Cerebellar cortex (tissue), 1 donor: ENCODE measurements at places on chromosomes 5 and 9.

DNA sequence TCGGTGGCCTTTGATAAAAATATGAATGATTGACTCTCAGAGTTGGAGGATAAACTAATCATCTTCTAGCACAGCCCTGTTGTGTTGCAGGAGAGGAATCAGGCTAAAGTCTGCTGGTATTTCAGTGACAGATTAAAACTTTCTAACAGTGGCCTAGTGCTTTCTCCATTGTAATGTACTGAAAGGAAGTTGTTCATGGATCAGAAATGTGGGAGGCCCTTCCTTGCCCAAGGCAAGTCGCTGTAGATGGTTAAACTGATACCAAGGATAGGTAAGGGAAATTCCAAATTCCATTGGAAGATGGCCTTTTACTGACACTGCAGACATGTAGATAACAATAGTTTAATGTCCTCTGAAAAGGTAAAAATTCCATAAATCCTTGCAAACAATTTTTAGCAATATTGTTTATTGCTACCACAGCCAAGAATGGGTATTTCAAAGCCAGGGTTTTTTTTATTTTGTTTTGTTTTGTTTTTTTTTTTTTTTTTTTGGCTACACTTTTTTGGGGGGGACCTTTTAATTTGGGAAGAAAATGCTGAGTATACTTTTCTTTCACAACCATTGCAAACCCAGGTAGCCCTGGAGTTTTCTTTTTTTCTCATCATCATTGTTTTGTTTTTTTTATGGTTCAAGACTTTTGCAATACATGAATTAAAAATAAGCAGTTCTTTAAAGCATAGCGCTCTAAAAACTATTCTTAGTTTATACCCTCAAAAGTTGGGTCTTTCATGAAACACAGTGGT is 35.5 kb downstream of the WDR36 start:
- no peak for DNase-seq

GRCh38 chr9:95574176-95574575 is 57.4 kb upstream of the PTCH1 start:
- DNase-seq = no peak

DNA sequence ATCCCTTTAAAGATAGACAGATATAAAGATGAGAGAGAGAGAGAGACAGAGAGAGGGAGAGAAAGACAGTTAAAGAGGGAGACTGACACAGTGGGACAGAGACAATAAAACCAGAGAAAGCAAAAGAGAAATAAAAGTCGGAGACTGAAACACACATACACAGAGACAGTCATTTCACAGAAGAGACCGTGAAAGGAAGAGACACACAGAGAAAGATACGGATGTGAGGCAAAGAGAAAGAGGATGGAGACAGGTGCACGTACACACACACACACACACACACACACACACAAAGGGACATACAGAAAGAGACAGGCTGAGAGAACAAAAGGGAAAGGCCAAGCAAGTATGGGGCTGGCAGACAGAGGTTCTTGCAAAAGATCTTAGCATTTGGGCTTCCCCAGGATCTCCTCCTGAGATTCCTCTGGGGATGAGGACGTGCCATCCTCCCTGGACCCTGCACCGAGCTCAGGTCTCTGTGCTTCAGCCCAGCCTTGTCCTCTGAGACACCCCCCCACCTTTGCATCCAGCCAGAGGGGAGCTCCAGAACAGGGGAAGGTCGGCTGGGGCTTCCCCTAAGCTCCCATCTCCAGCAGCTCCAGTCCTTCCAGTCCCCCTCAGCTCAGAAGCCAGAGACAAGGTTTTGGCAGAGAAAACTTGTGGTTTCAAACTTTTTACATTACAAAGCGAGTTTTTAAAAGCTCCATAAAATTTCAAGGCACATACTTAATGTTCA is 318.4 kb upstream of the PANK3 start:
- DNase-seq = no peak

GRCh38 chr9:135365013-135365768 is 114.4 kb upstream of the PPP1R26 start:
- DNase-seq = no peak

- no peak for DNase-seq
Measured at GRCh38 chr5:40486437-40487275, 193.1 kb upstream of the PTGER4 start.

GRCh38 chr9:120855827-120856670 is 13.3 kb upstream of the PSMD5 start:
- no peak for DNase-seq

GRCh38 chr5:131720714-131721113 is 76.1 kb downstream of the FNIP1 start:
- DNase-seq = peak; percentile 30

- no peak for DNase-seq
Measured at GRCh38 chr9:132161743-132162184, at the start of gene NTNG2. Gene NTNG2, plus strand, starts transcription at chr9:132162058. Its CDS starts 4,774 bp downstream, at chr9:132166832.

- no peak for DNase-seq
Measured at GRCh38 chr5:107396351-107396690, 274.4 kb downstream of the EFNA5 start.

- no peak for DNase-seq
Measured at GRCh38 chr9:15286161-15286821, 20.7 kb downstream of the TTC39B start.

GRCh38 chr9:116904165-116904564 is 217.1 kb downstream of the TRIM32 start:
- DNase-seq = no peak

- no peak for DNase-seq
Measured at GRCh38 chr5:121090822-121091221, 626.7 kb downstream of the PRR16 start.

DNA sequence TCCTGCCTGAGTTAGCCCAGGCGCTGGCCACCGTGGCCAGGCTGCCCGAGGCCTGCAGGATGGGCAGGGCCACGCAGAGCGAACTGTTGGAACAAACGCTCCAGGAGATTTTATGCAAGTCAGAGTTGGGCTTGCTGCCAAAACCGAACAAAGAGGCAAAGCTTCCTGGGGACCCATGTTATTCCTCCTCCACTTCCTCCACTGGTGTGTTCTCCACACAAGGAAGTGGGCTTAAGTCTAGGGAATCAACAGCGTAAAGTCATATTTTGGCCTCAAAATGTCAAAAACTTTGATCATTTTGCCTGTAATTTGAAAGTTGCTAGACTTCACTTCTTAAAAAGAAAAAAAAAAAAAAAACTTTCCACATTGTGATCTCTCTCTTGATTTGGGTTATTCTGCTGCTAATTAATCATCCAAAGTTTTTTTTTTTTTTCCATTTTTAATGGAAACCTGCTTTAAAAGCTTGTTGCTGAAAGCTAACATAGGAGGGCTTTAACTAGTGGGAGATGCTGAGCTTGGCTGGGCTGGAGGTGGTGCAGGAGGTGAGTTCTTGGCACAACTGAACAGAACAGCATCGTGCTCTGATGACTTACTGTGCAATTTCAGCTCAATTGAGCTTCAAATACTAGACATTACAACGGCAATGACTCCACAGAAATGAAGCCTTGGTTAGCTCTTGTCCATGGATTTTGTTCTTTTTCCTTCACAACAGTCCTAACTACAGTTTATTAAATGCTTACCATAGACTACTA is 73.0 kb downstream of the PTPDC1 start:
- DNase-seq = no peak
